ENCODE measurements at places on chromosomes 11 and 22.

- H3K4me1 ChIP-seq, result peaks cover 45% of the 10 kb centered on the region
- H3K27ac ChIP-seq, result peak overlapping the region; percentile 81
- H3K4me3 ChIP-seq, result no peak overlapping the region
- peaks cover 30% of the 10 kb centered on the region for H3K36me3 ChIP-seq
Observed at GRCh38 chr11:117223741-117224689, 7.9 kb downstream of the PCSK7 start.

DNA sequence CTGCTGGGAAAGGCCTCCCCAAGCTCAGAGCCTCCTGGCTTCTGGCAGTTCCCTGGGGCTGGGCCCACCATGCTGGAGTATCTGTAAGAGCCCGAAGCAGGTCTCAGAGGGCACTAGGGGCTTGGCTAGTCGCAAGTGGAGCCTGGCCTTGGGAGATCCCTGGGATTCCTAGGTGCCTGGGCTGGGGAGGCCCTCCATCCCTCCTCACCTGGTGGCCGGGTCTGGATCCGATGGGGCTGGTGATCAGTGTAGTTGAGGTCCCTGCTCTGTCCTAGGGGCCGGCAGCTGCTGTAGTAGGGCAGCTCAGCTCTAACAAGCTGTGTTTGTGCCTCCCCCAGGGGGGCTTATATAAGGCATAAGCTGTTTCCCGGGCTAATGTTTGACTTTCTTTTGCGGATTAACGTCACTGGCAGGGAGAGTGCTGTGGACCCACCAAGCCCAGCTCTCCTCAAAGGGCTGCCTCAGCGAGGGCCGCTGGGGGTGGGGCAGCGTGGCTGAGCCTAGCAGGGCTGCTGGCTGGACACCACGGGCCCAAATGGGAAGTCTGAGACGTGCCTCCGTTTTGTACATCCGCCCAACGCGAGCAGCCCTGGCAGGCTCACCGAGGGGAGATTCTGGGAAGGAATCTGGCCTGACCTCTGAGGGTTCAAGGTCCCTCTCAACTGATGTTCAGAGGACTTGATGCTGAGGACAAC lies at the start of gene SLC22A8:
SLC22A8 (minus strand) TSS at position 321 of the 695 bp plus-strand sequence. CDS start 883 bp downstream, outside the sequence.
- H3K4me3 ChIP-seq, result no peak within 1 kb of the TSS
- no peaks in the 10 kb centered on the region for H3K36me3 ChIP-seq

DNA sequence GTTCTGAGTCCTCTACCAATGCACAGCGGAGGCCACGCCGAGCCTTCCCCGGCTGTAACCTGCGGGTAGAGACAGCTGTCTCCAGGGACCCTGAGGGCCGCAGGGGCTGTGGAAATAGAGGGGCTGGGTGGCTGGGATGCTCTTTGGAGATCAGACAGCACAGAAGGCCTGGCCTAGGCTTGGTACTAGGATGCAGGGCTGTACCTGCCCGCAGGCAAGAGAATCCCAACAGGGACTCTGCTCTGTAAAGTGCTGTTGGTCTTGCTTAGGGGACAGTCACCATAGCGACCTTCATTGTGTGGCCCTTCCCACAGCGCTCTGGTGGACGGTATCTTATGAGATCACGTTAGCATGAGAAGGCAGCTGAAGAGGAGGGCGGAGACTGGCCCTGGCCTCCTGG lies 11.3 kb upstream of the KCNJ5 start:
- H3K27me3 ChIP-seq, result no peaks in the 10 kb centered on the region
- H3K36me3 ChIP-seq, result no peaks in the 10 kb centered on the region
- H3K4me1 ChIP-seq, result no peaks in the 10 kb centered on the region
- H3K27ac ChIP-seq, result no peak overlapping the region

DNA sequence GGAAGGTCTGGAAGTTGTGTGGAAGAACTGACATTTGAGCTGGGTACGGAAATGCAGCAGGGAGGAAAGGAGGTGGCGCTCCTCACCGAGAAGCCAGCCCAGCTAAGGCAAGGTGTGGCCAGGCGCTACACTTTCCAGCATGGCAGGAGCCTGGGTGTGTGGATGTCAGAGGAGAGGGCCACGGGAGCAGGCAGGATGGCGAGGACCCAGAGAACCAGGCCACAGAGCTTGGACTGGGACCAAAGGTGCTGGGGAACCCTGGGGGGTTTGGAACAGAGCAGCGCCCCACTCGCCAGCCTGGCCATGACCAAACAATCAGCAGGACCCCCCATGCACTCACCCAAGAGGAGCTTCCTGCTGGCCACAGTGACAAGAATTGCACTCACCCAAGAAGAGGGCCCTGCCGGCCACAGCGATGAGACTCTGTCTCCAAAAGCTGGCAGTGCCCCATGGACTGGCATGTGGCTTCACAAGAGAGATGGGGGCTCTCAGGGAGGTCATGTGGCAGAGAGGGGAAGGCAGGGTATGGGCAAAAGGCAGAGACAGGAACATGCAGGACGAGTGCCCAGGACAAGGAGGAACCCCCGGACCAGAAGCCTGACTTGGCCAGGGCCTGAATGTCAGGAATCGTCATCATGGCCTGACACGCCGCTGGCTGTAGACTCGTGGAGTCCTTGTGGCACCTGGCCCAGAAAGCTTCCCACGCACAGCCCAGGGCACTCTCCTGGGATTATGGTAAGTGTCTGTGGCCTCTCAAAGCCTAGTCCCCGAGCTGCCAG lies 45.4 kb downstream of the IGF2 start:
- H3K27me3 ChIP-seq, result no peaks in the 10 kb centered on the region
- H3K36me3 ChIP-seq, result no peaks in the 10 kb centered on the region
- no peak overlapping the region for H3K4me3 ChIP-seq
- H3K4me1 ChIP-seq, result peaks cover 31% of the 10 kb centered on the region
- no peak overlapping the region for H3K27ac ChIP-seq

GRCh38 chr22:23066200-23067022 lies 3.9 kb upstream of the GNAZ start:
- H3K27me3 ChIP-seq, result no peaks in the 10 kb centered on the region
- no peaks in the 10 kb centered on the region for H3K36me3 ChIP-seq

DNA sequence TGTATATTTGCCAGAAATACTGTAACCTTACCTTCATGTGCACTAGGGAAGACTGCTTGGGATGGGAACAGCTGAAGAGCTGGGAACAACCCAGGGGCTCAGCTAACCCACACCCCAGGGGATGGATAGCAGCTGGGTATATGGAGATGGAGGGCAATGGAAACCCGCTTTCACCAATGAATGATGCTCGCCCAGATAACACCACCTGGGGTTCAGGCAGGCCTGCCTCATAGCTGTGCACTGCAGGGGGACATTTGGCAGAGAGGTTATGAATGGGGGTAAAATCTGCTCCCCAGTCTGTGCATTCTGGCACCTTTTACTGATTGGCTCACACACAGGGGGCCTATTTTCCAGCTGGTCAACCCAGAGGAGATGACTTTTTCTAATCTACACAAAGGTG lies 170.7 kb downstream of the CHST1 start:
- H3K4me3 ChIP-seq, result no peak overlapping the region
- no peak overlapping the region for H3K27ac ChIP-seq
- no peaks in the 10 kb centered on the region for H3K4me1 ChIP-seq
- no peaks in the 10 kb centered on the region for H3K36me3 ChIP-seq
- no peak for DNase-seq
- H3K27me3 ChIP-seq, result no peaks in the 10 kb centered on the region

GRCh38 chr11:27563201-27563600 lies 56.6 kb upstream of the LIN7C start:
- H3K4me1 ChIP-seq, result no peaks in the 10 kb centered on the region
- H3K36me3 ChIP-seq, result no peaks in the 10 kb centered on the region
- no peak overlapping the region for H3K4me3 ChIP-seq
- DNase-seq, result no peak

DNA sequence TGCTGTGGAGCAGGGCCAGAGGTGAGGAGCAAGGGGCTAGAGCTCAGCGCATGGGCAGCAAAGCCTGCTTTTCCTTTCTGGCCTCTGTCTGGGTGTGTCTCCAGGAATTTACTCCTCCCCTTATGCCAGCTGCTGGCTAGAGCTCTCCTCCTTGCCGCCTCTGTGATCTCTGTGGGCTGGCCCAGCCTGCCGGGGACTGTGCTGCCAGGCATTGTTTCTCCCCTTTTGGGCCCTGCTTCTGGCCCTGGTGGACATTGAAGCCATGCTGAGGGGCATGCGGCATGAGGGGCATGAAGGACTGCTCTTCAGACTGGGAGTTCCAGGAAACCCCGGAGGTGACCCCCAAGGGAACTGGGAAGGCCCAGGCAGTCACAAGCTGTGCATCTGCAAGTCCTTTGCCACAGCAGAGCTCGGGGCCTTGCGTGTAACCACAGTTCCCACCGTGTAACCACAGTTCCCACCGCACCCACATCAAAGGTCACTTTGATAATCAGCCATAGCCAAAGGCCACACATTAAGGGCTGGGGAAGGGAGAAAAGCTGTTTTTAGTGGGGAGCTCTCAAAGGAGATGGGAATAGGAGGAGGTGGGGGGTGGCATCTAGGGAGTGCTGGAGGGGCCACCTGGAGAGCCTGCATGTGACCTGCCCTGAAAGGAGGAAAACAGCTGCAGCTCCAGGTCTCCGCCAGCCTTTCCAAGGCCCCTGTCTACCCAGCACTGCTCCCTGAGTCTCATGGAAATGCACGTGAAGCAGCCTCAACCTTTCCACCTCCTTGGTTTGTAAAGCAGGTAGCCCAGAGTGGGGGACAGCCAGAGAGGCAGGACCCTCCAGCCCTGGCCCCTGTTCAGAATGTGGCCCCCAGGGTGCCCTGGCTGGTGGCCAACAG lies 62.3 kb downstream of the PPFIBP2 start:
- H3K36me3 ChIP-seq, result no peaks in the 10 kb centered on the region
- H3K4me1 ChIP-seq, result peaks cover 69% of the 10 kb centered on the region
- H3K27me3 ChIP-seq, result no peaks in the 10 kb centered on the region
- peak overlapping the region; percentile 93 for H3K27ac ChIP-seq
- peak overlapping the region; percentile 41 for H3K4me3 ChIP-seq

GRCh38 chr22:46367707-46368191 lies 32.2 kb downstream of the TRMU start:
- H3K4me3 ChIP-seq, result no peak overlapping the region
- no peaks in the 10 kb centered on the region for H3K4me1 ChIP-seq
- DNase-seq, result no peak

- H3K36me3 ChIP-seq, result no peaks in the 10 kb centered on the region
- H3K27me3 ChIP-seq, result no peaks in the 10 kb centered on the region
- H3K4me3 ChIP-seq, result no peak overlapping the region
- no peak for DNase-seq
- peaks cover 49% of the 10 kb centered on the region for H3K4me1 ChIP-seq
Observed at GRCh38 chr11:71934213-71934612, 5.4 kb downstream of the RNF121 start.

DNA sequence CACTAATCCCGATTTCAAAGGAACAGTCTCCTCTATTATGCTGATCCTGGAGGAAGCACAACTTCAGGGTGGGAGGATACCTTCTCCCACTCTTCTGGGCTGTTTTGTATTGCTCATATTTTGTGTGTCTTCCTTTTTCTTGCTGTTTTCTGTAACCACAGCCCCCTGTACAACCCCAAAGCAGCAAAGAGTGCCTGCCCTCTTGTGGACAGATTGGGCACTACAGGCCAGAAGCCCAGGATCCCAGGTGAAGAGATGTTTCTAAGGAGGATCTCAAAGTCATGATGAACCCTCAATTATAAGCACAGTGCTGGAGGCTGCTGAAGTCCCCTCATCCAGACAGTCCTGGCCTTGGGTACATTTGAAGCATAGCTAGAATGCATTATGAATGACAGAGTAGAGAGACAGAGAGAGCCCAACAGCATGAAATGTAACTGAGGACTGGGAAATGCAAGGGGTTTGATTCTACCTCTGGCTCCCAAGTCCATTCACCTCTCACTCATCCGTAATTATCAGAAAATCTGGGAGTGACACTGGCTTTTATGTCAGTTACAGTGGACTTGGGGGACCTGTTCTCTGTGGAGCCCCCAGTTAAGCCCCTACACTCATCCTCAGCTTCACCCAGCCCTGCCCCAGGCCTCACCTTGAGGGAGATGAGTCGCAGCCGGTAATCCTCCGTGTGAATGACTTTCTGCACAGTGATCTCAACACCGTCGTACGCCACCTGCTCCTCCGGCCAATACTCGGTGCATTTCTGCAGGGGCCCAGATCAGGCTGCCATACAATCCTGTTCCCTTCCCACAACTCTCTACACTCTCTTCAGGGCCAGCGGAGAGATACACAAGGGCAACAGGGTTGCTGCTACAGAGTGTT lies 6.2 kb upstream of the IGSF22 start:
- H3K27me3 ChIP-seq, result no peaks in the 10 kb centered on the region
- no peak overlapping the region for H3K4me3 ChIP-seq
- DNase-seq, result no peak
- H3K4me1 ChIP-seq, result no peaks in the 10 kb centered on the region
- no peak overlapping the region for H3K27ac ChIP-seq
- no peaks in the 10 kb centered on the region for H3K36me3 ChIP-seq

GRCh38 chr22:27097933-27098332 lies 440.5 kb downstream of the MIAT start:
- no peak overlapping the region for H3K27ac ChIP-seq
- H3K27me3 ChIP-seq, result no peaks in the 10 kb centered on the region
- H3K36me3 ChIP-seq, result no peaks in the 10 kb centered on the region
- H3K4me1 ChIP-seq, result peaks cover 6% of the 10 kb centered on the region
- no peak overlapping the region for H3K4me3 ChIP-seq

GRCh38 chr11:32586576-32587190 lies 3.1 kb downstream of the EIF3M start:
- no peak overlapping the region for H3K27ac ChIP-seq
- peaks cover 31% of the 10 kb centered on the region for H3K4me1 ChIP-seq
- no peak for DNase-seq
- H3K27me3 ChIP-seq, result no peaks in the 10 kb centered on the region

GRCh38 chr22:28892175-28892731 lies 8.9 kb downstream of the ZNRF3 start:
- H3K4me3 ChIP-seq, result no peak overlapping the region
- H3K27ac ChIP-seq, result no peak overlapping the region
- H3K27me3 ChIP-seq, result no peaks in the 10 kb centered on the region
- DNase-seq, result no peak
- no peaks in the 10 kb centered on the region for H3K36me3 ChIP-seq
- peaks cover 46% of the 10 kb centered on the region for H3K4me1 ChIP-seq

DNA sequence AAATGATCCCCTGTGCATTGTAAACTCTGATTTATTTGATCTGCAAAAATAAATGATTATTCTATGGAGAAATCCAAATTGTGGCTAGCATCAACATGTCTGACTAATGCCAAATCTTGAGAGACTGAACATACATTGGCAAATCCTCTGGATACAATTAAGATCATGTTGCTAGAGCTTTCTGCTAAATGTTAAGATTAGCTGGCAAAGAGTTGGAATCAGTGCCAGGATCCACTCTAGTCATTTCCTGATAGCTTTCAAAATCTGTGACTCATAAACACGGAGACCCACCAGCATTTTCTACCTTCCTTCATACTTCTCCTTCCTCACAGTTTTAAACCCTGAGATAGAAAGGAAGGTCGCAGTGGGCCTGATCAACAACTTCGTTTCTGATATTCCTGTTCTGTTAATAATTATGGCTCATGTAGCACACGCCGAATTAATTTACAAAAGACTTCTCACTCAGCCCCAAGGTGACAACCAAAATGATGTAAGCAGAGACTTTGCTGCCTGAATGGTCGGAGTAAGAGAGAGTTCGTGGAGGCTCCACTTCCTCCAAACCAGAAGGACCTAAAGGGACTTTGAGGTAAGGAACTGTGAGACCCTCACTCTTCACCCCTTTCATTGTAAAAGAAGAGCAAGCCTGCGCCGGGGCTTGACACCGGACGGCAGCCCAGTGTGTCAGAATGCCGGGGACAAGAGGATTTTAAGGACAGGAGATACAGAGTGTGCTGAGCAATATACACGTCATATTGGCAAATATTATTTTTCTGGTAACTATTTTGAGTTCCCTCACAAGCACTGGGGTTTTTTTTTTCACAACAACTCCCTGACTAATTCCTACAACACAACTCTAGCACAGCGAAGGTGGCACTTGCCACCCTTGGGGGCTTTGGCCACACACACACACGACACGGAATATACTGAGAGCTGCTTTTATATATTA lies 42.0 kb downstream of the SERPINH1 start:
- no peak for DNase-seq
- no peaks in the 10 kb centered on the region for H3K27me3 ChIP-seq
- H3K4me1 ChIP-seq, result no peaks in the 10 kb centered on the region
- no peaks in the 10 kb centered on the region for H3K36me3 ChIP-seq

All from vagina (tissue), 2 donors.